Umbilical cord (tissue), 2 donors: ENCODE measurements at places on chromosomes 1 and 21.

DNA sequence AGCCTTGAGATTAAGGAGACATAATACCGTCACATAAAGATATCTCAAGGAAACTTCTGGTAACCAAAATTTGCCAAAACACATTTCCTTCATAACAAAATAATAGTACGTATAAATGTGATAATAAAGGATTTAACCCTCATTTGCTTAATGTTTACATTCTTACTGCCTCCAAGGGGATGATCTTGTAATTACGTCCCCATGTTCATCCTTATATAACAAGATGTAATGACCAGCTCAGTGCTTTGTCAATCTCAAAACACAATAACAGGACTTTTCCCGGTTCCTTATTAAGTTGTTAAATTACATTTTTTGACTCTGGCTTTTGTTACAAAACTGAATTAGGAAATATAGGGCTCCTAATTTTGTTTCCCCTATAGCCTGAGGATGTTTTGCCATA lies 41.3 kb upstream of the UHMK1 start:
- no peak for DNase-seq

GRCh38 chr1:29641921-29642320 lies 405.6 kb downstream of the PTPRU start:
- no peak for DNase-seq

DNA sequence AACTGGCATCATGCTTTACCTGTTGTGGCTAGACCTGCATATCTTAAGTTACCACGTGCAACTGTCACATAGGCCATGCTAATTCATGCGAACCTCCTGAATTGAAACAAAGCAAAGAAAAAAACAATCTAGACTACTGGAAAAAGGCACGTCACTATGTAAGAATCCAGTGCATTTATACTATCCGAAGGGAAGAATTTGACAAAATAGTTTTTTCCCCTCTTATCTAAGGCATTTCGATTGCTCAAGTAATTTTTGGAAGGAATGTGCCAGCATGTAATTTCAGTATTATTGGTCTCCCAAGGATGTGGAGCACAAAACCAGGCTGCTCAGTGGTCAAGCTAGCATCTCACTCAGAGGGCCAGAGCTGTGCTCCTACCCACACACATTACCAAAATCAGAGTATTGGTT lies 31.5 kb upstream of the C1orf198 start:
- DNase-seq = peak; percentile 81

DNA sequence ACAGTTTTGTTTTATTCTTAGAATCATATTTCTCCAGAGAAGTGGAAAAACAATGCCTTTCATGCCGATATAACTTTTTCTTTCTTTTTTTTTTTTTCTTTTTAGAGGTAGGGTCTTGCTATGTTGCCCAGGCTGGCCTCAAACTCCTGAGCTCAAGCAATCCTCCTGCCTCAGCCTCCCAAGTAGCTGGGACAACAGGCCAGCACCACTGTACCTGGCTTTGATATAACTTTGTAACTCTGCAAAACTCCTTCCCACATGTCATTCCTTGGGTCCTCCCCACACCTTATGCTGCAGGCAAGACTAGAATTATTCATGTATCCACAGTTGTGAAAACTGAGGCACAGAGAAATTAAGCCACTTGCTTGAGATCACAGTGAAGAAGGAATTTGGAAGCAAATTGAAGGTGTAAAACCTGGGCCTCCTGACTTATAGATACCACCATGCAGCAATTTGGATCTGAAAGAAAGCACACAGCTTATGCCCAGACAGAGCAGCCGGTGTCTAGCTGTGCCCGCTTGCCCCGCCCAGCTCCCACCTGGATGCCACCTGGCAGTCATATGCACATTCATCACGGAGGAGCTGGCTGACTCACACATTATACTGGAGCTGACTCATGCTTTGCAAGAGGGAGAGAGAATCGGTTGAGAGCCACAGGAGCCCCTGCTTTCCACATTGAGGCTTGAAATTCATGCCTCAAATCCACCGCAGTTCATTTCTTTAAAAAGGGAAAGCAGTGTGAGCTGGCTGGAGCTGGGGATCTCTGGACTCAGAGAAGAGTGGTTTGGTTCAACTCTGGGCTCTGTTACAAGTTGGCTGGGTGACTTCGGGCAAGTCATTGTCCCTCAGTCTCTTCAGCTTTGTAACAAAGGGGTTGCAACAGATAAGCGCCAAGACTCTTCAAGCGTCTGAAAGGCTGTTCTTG lies 8.3 kb upstream of the SLC2A1 start:
- peak; percentile 70 for DNase-seq

GRCh38 chr1:175287377-175287776 lies 94.8 kb upstream of the KIAA0040 start:
- DNase-seq = no peak

- no peak for DNase-seq
Measured at GRCh38 chr1:61182480-61182879, 100.1 kb downstream of the NFIA start.

DNA sequence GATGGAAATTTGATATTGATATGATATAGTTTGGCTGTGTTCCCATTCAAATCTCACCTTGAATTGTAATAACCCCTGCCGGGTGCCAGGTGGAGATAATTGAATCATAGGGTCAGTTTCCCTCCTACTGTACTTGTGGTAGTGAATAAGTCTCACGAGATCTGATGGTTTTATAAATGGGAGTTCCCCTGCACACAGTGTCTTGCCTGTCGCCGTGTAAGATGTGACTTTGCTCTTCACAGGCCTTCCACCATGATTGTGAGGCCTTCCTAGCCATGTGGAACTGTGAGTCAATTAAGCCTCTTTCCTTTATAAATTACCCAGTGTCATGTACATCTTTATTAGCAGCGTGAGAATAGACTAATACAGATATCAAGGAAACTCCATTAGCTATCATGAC lies 74.6 kb downstream of the MAP3K7CL start:
- DNase-seq = no peak

GRCh38 chr1:235404190-235404589 lies 37.0 kb downstream of the TBCE start:
- DNase-seq = no peak

GRCh38 chr1:33384040-33384812 lies 46.7 kb downstream of the PHC2 start:
- peak; percentile 61 for DNase-seq

GRCh38 chr1:64396817-64397216 lies 73.1 kb upstream of the CACHD1 start:
- DNase-seq = no peak

DNA sequence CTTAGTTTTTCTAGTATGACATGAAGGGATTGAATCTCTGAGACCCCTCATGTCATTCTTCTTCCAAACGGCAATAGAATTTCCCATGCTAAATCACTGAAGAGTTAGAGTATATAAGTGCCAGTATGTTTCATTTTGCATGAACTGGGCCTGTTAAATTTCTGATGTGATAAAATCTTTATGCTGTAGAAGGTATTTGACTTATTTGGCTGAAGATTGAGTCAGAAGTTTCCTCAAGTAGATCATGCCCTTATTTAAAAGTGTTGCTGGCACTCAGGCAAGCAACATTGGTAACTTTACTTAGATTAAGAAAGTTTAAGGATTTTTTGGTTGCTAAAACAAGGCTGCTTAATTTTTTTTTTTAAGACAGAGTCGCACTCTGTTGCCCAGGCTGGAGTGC lies 13.3 kb downstream of the ATF6 start:
- no peak for DNase-seq

DNA sequence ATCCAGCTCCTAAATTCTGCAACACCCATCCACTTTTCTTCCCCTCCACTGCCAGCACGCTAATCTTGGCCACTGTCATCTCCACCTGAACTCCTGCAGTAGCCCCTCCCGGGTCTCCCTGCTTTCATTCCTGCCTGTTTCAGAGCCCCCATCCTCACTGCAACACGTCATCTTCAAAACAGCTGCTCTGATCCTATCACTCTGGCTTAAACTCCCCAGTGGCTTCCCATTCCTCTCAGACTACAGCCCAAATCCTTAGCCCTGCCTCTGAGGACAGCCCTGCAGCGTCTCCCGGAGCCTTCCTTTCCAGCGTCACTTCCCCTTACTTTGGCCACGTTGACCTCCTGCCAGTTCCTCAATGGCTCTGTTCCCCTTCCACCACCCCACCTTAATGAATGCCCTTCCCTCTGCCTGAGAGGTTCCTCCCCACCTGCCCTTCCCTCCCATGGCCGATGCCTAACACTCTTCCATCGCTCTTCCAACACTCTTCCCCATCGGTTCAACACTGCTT lies 22.9 kb upstream of the IFNAR2 start:
- DNase-seq = no peak
